Activated CD8-positive, alpha-beta memory T cell treated with anti-CD3 and anti-CD28 coated beads, Interleukin-2, amount 10 ng/mL, durations not matched to agents 7 days and 5 days (primary cell): ENCODE measurements at places on chromosomes 7 and 10.

DNA sequence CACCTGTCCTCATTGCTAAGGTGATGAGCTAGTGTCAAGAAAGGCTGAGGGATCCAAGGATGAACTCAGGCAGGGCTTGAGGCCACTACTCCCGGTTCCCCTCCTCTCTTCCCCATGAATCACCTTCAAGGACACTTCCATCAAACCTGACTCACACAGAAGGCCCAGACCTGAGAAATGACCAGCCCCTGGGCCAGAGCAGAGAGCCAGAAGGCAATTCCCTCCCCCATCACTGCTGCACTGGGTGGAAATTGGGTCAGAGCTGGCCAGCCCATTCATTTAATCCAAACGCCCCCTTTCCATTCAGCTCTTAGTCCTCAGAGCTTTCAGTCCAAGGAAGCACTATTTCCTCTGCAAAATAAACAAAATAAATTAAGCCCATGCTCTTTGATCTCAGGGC is 182.0 kb downstream of the KCNMA1 start:
- no peak for DNase-seq

- no peak for DNase-seq
These were observed 40.8 kb downstream of the ANXA8 start for GRCh38 chr10:47443145-47443544.

GRCh38 chr7:158753900-158754299 is 49.3 kb upstream of the NCAPG2 start:
- no peak for DNase-seq

- no peak for DNase-seq
These were observed 163.6 kb downstream of the PPP1R17 start for GRCh38 chr7:31850601-31851000.

GRCh38 chr7:159158125-159158887 is 13.6 kb upstream of the VIPR2 start:
- DNase-seq: no peak

- no peak for DNase-seq
These were observed 16.7 kb downstream of the RET start for GRCh38 chr10:43093423-43094076.

DNA sequence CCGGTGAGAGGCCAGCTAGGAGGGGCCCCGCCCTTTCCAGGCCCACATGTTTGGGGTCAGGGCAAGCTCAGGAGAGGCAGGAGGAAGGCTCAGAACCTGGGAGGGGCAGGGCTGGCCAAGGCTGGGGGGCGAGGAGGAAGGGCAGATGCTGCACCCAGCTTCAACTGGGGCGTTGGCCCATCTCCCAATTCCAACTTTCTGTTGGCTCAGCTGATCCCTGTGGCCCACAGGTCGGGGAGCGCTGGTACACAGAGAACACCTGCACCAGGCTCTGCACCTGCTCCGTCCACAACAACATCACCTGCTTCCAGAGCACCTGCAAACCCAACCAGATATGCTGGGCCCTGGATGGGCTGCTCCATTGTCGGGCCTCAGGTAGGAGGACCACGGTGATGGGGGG is 40.1 kb downstream of the ZAN start:
- no peak for DNase-seq

GRCh38 chr7:94304878-94305277 is 89.8 kb upstream of the COL1A2 start:
- DNase-seq: no peak

GRCh38 chr10:92747600-92747999 is 57.8 kb downstream of the HHEX start:
- DNase-seq: peak; percentile 71

DNA sequence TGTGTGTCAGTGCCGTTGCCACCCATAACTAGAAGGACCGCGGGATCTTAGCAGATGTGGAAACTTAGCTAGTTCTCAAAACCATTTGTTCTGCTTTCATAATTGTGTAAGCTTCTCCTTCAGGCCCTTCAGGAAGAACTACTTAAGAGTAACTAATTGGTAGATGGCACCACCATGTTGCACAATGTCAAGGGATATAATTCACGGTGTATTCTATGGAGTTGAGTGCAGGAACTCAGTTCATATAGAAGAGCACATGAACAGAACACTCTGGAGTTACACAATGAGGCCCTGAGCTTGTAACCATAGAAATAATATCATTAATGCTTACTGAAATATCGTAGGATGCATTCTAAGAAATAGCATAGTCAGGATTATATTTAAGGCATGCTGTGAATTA is 126.5 kb upstream of the GAD2 start:
- DNase-seq: no peak

GRCh38 chr10:43336641-43337318 is 34.7 kb upstream of the FXYD4 start:
- DNase-seq: no peak

DNA sequence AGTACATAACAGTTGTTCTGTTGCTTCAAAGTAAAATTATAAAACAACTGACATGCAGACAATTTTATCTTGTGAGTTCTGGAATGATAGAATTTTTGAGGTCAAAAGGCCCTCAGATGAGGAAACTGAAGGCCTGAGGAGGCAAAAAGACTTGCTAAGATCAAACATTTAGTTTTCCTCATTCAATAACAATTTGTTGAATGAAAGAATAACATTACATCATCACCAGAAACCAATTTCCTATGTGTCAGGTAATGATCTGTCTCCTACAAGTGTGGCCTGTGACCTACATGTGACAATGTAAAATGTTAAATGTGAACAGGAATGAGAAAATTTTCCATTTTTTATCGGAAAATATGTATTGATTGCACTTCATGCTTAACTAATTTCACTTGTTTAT is 16.6 kb upstream of the ASB4 start:
- DNase-seq: no peak

- DNase-seq: no peak
These were observed 17.2 kb upstream of the GPR158 start for GRCh38 chr10:25157650-25158049.

DNA sequence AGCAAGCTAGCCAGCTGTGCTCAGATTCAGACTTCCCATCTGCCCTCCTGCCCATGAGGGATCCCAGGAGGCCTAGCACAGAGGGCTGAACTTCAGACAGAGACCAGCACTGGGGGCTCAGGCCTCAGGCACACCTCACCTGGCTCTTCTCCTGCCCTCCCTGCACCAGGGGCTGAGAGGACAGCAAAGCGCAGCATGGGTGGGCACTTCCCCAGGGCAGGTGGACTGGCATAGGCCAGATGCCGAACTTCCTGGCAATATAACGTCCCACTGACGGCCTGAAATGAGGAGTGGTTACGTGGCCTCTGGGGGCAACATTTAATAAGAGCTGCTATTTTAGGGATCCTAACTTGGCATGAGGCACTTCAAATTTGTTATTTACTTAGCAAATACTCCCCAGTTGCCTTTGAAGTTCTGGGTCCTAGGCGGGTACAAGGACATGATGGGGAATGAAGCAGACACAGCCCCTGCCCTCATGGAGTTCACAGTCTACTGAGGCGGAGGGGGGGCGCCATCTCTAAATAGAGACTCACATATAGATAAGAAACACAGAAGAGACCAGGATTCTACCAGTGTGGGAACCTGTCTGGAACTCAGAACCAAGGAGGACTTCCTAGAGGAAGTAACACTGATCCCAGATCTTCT is 101.8 kb upstream of the ZMIZ1 start:
- DNase-seq: no peak

DNA sequence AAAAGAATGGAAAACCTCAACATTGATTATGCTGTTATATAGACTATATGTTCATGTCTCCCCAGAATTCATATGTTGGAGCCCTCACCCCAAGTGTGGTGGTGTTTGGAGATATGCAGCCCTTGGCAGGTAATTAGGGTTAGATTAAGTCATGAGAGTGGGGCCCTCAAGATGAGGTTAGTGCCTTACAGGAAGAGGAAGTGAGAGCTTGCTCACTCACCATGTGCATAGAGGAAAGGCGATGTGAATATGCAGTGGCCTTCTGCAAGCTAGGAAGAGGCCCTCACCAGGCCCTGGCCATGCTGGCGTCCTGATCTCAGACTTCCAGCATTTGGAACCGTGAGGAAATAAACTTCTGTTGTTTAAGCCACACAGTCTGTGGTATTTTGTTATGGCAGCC is 14.8 kb downstream of the ZNF33A start:
- DNase-seq: no peak

DNA sequence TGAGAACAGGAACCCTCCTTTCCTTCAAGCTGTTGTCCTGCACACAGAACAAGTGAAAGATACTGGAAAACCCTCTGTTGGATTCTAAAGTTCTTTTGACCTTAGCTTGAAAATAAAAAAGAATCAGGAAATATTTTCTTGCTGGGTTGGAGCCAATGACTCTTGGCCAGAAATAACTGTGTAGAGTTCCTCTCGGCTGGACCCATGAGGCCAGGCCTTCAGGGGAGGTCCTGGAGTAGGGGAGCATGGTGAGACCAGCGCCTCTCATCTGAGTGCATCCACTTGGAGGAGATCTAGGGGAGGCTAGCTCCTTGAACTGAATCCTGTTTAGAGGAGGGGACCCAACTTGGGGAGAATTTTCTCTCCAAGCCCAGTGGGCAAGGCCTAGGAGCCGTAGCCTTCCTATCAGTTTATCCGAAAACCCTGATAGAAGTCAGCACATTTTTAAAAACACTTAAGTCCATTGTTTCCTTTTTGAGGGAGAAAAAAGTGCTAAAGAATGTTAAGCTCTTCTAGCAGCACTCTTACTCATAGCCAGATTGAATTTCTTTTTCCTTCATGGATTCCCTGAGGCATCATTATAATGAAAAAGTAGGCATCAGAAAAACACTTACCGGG is 635.7 kb upstream of the ANKRD30A start:
- DNase-seq: no peak

DNA sequence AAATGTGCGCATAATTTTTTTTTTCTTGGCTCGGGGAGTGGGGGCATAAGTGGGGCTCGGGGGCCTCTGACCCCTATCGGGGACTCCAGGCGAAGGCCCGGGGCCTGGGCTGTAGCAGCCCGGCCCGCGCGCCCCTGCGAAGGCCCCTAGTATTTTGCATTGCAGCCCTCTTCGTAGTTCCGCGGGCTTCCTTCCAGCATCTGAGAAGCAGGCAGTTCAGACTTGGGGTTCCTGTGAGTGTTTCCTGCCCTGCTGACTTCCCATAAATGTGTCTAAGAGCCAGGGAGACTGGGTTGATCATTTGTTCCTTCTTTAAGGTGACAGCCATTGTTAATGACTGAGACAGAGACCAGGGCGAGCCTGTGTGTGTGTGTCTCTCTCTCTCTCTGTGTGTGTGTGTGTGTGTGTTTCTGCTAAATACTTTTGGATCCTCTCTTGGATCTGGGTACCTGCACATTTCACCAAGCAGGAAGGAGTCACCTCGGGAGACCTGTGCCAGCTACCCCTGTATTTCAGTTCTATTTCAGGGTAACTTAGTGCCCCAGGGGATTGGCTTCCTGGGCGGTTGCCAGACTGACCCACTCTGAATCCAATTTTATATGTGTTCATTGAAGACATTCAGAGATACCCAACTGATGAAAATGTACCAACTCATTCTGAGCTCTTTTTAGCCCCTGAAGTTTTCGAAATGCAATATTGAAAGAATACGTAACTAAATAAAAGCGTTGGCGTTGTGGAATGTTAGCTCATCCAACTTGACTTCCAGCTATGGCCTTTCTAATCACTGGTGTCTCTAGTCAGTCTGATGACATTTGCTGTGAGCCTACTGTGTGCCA is 805 bp downstream of the MSRB2 start:
- peak; percentile 50 for DNase-seq

DNA sequence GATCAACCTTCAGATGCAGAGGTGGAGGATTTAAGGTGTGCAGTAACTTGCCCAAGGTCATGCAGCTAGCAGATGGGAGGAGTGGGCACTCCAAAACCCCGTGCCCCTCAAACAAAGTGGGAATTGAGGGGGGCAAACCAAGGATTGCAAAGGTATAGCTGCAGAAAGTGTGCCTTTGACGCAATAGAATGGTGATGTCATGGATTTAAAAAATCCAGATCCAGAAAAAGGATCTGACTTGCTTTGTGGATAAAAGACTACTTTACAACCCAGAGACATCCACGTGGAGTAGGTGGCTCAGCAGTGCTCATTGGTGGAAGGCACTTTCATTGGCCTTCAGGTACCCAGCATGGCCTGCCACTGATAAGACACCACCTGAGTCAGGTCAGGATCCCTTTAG is 15.7 kb upstream of the ADRB1 start:
- DNase-seq: no peak

GRCh38 chr7:149070372-149071125 is 20.0 kb downstream of the ZNF786 start:
- DNase-seq: no peak

DNA sequence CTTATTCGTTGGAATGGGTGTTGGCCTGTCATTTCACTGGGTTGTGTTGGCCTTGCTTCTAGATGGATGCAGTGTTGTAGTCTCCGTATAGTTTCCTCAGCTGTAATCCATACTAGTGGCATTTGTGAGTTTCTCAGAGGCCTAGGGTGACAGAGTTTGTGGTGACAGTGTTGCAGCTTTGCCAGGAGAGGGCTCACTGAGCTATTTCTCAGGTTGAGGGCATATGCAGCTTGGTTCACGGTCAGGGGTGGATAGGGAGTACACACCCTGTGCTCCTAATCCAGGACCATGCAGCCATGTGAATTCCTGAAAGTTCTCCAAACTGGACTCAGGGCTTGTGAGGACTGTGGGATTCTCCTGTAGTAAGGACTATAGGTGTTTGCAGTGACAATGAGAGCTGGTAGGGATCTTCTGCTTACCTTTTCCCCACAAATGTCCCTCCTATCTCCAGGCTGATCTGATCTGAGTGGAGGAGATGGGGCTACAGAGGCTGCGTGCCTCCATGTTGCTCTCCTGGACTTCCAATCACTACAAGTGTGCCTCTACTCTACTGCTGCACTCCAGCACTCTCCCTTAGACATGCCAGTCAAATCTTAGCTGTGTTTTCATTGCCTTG is 229.0 kb downstream of the STK31 start:
- DNase-seq: no peak

DNA sequence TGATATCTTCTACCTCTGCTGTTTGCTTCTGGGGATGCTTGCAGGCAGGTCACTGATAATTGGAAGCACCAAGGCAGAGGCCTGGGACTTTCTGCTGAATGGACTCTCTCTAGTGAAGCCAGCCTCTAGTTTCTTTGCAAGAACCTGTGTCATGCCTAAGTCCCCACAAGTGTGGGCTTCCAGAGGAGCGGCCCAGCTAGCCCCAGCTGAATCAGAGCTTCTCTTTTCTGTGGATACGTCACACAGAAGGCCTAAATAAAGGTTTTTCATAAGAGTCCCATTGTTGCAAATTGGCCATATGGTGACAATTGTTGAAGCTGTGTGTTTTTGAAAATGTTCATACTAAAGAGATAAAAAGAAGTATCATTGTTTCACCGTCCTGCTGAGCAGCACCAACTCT is 6.8 kb upstream of the OPALIN start:
- no peak for DNase-seq

DNA sequence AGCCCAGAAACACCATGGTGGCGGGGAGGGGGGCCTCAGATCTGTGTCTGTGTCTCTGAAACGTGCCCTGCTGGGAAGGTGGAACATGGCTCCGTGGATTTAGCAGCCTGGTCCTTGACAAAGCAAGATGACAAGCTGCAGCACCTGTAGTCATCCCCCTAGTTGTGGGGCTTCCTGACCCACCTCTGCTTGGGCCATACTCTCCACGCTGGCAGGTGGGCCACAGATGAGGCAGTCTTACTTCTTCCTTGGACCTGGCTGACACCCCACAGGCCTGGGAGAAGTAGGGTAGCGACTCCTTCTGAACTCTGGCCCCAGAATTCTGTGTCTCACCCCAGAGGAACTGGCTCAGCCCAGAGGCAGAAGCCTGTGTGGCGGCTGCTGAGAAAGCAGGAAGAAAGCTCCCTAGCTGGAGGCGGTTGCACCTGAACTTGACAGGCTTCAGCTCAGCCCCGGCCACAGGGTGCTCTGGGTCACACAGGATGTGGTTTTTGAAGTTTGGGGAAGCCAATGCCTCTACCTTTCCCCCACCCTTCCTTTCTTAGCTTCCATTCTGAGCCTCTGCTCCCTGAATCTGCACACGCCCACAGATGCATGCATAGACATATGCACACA is 113.9 kb downstream of the ABLIM1 start:
- peak; percentile 95 for DNase-seq
